ENCODE measurements at places on chromosomes 16 and 17. TPM values are rescaled to one million over a fixed set of nuclear protein-coding genes. Genes with fewer than 3 reads are reported as not detected.

- DNase-seq = no peak
These were observed 23.1 kb downstream of the SPHK1 start for GRCh38 chr17:76407509-76407908.

CSH2 gene
- 6.7 TPM for polyA plus RNA-seq

LPO gene
- polyA plus RNA-seq = 0.10 TPM

GRCh38 chr17:64442541-64442971 is 6.4 kb upstream of the MILR1 start:
- no peak for DNase-seq

HSD3B7 gene
- polyA plus RNA-seq = 5.1 TPM

DNA sequence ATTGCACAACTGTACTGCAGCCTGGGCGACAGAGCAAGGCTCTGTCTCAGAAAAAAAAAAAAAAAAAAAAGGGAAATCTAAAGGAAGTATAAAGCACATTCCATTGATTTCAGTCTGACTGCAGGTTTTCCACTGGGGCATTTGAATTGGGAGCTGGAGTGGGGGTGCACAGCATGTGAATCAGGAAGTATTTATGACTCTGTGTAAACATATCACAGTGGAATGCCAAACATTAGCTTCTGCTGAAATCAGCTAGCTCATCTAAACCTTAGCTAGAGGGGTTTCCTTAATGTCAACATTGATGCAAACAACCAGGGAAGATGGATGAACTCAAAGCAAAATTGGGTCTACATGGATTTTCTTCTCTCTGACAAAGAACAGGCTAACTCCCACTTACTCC is 641.0 kb upstream of the EEF2KMT start:
- DNase-seq = no peak

- no peak for DNase-seq
These were observed 45.1 kb downstream of the NOG start for GRCh38 chr17:56638591-56639051.

DNA sequence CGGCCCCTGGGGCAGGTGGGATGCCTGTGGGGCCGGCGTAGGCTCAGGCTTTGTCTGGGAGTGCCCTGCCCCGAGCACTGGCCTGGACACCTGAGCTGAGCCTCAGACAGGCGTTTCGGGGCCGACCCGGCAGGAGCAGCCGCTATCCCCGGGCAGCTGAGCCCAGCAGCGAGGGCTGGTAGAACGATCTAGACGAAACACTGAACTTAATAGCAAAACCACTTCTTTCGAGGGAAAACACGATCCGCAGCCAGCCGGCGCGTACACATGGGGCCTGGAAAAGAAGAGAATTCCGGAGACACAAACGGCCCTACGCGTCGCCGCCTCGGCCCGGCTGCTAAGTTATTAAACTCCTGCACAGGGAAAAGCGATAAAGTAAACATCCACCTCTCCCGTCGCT is 22.0 kb upstream of the SSTR5 start:
- DNase-seq = no peak

GRCh38 chr16:84608282-84608681 is 9.6 kb downstream of the COTL1 start:
- no peak for DNase-seq

DNA sequence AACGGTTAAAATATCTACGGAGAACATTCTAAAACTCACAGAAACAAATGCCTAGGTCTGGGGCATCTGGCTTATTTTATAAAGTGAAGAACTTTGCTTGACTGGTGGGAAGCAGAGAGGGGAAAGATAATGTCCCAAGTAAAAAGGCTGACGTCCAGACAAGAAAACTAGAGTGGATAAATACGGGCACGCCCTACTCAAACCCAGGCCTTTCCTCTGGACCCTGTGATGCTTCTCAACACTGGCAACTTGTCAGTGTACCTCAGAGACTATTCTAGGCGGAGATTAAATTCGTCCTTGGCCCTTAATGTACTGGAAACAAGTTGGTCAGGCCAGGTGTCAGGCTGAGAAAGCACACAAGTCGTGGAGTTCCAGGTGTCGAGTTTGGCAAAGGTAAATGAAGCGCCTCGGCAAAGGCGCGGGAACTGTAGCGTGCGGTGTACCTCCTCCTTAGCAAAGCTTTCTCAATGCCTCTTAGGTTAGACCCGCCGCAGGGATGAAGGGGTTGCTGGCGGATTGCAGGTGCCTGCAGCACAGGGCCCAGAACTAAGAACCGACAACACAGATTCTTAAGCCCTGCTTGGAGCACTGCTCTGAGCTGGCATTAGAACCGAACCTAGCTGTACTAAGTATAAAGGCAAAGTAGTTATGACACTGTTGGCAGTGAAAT is 668 bp upstream of the UNK start:
- no peak for DNase-seq

- DNase-seq = no peak
These were observed 1.0 kb downstream of the SRCIN1 start for GRCh38 chr17:38604479-38605403.

GRCh38 chr16:75318737-75319136 is 67.3 kb upstream of the BCAR1 start:
- DNase-seq = no peak

DYNLRB2 gene
- polyA plus RNA-seq = 2.8 TPM

Data from left lung (tissue), 14 donors.